ENCODE measurements at places on chromosomes 2 and 18.
A peak's percentile ranks its signal among the peaks of the same experiment; 100 is the strongest.

GRCh38 chr2:224220586-224221255 lies 181.2 kb downstream of the FAM124B start:
- DNase-seq = no peak

- no peak for DNase-seq
These were observed 12.5 kb downstream of the SPATS2L start for GRCh38 chr2:200318940-200319435.

GRCh38 chr2:162916286-162916801 lies 77.8 kb upstream of the KCNH7 start:
- no peak for DNase-seq

DNA sequence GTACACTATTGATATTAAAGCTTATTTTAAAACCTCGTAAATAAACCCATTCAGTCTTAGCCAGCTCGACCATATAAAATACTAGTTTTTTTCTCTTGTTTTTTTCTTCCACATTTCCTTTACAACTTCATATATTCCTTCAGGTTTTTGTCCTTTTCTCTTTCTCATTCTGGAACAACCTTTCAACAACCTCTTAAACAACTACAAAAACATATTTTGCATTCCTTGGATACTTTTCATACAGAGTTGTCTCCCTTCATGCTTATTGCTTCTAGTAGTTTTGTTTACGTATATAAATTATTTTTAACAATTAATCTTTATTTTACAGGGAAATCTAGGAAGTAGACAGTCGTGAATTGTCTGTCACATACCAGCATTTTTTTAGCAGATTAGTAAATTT lies 41.2 kb downstream of the COMMD1 start:
- no peak for DNase-seq

- DNase-seq = no peak
These were observed 417.0 kb downstream of the TXNL1 start for GRCh38 chr18:56221195-56222065.

GRCh38 chr18:3623769-3624545 lies 174.0 kb downstream of the TGIF1 start:
- DNase-seq = peak; percentile 24

DNA sequence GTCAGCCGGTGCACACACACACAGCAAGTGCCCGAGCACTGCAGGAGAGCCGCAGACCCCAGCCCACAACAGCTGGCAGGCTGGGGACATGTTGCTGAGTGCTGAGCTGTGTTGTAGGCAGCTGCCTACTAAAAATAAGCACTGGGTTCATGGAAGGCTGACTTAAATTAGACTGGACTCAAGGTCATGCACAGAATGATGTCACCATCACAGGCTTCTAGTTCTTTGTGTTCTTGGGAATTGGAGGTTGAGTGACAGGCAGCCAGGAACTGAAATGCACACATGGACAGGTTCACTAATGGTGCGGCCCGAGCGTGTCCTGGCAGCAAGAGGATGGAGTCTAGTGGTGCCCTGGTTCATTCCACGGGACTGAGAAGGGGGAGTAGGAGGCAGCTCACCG lies 71.3 kb downstream of the VWA3B start:
- peak; percentile 14 for DNase-seq

DNA sequence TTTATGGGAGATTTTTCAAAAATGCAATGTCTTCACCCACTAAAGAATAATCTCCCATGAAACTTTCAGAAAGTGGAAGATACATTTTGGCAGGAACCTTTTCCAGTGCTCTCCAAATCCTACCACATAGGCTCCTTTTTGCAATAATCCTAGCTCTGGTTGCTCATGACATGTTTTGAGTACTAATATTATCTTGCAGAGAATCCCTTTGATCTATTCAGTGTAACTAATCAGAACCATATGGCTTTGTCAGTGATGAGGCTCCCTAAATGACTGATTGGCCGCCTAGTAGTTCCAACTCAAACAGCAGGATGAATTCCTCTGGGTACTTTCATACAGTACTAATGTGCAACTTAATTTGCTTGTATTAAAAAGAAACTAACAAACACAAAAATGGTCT lies 544.0 kb upstream of the FAM98A start:
- no peak for DNase-seq

- DNase-seq = no peak
These were observed 448.1 kb upstream of the NXPH2 start for GRCh38 chr2:139228276-139228675.

DNA sequence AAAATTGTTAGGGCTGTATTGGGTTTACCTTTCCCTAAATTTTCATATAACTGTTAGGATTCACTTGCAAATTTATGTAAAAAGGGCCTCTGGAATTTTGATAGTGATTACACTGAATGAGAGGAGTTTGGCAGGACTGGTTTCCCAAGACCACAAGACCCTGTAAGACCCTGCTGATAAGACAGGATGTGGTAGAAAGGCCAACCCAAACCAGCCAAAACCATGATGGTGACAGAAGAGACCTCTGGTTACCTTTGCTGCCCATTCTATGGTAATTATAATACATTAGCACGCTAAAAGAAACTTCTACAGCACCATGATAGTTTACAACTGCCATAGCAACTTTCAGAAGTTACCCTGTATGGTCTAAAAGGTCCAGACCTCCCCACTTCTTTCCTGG lies 8.3 kb upstream of the CASP10 start:
- no peak for DNase-seq

DNA sequence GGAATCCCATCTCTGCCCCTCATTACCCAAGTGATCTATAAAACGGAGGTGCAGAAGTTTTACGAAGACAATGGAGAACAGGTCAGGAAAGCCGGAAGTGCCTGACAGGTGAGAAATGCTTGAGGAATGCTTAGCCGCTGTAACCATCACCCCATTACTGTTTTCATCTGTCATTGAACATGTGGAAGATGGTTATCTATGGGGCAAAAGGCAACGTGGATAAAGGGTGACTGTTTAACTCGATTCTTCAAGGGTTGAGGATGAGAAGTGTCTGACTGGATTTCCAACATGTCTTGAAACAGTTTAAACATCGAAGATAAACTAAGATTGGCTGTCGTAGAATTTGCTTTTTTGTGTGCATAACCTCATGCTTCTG lies 17.3 kb downstream of the HK2 start:
- DNase-seq = no peak

DNA sequence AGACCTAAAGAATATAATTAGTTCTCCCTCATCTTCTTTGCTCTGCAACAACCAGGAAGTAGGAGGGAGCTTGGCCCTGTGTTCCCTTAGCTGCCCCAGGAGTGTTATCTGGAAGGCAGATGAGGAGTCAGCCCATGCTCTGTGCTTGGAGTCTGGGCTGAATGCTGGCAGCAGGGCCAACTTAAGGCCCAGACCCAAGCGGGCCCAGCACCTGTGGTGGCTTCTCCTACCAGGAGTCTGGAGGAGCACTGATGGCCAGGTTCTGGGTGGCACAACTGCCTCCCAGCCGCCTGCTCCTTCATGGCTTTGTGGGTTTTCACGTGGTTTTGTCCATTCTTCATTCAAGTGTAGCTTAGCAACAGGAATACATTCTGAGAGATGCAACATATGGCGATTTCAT lies 1910.7 kb upstream of the LRRTM1 start:
- no peak for DNase-seq

DNA sequence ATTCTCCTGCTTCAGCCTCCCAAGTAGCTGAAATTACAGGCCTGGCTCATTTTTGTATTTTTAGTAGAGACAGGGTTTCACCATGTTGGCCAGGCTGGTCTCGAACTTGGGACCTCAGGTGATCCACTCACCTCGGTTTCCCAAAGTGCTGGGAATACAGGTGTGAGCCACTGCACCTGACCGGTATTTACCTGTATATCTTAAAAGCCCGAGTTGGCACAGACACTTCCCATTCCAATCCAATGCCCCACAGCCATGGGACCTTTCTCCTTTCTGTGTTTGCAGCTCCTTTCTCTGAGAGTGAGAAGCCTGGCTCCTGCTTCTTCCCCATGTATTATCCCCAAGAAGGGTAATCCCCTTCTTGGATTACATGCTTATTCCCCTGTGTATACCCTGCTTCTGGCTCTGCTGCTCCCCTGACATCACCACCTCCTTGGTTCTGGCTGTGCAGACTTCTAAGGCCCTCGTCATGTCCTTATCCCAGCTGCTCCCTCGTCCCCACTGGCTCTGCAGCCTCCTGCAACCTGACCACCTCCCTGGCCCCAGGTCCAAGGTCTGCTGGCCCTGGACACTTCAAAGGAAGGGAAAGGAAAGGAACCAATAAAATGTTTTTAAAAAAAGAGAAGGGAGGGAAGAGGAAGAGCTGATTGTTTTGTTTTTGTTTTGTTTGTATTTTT lies 52.8 kb downstream of the INPP5D start:
- DNase-seq = no peak

- no peak for DNase-seq
These were observed 2.1 kb downstream of the ANKMY1 start for GRCh38 chr2:240555541-240556250.

DNA sequence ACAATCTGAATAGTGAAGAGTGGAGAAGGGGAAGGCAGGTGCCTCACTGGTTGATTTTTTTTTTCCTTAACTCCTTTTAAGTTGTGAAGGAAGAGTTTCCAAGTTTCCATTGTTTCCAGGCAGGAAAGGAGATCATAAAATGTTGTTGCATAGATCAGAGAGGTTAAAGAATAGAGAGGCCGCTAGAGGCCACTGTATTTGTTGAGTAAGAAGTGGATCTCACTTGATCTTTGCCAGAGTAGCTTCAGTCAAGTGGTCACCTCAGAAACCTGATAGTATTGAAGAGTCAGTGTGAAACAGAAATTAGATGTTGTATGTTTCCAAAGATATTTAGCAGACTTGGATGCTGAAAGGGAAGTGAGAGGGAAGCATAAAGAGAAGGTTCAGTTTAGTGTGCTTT lies 17.6 kb downstream of the CTNNA2 start:
- DNase-seq = no peak
